ENCODE measurements at places on chromosomes 7 and 10. TPM values are rescaled to one million over a fixed set of nuclear protein-coding genes. Genes with fewer than 3 reads are reported as not detected.

NUTM2E gene
- not detected for total RNA-seq

NCF1 gene
- not detected for total RNA-seq

CNOT4 gene
- total RNA-seq, result 20.9 TPM

CBLL1 gene
- 31.1 TPM for total RNA-seq

CYP3A5 gene
- not detected for total RNA-seq

STOX1 gene
- 0.48 TPM for total RNA-seq

OR6V1 gene
- total RNA-seq, result not detected

CC2D2B gene
- 0.53 TPM for total RNA-seq

GPR146 gene
- total RNA-seq, result 11.7 TPM

CACNB2 gene
- total RNA-seq, result not detected

NEBL gene
- total RNA-seq, result 0.83 TPM

CCDC6 gene
- total RNA-seq, result 36.8 TPM

NFE2L3 gene
- 28.4 TPM for total RNA-seq

STK31 gene
- total RNA-seq, result 0.44 TPM

LGI1 gene
- total RNA-seq, result not detected

SLC18A3 gene
- total RNA-seq, result not detected

SPAM1 gene
- total RNA-seq, result not detected

FAM25G gene
- total RNA-seq, result not detected

OR9A2 gene
- not detected for total RNA-seq

STRA8 gene
- not detected for total RNA-seq

LIPF gene
- total RNA-seq, result not detected

TAS2R41 gene
- not detected for total RNA-seq

GHRHR gene
- not detected for total RNA-seq

DNAH11 gene
- total RNA-seq, result 0.69 TPM

MYL10 gene
- not detected for total RNA-seq

PSPH gene
- 24.2 TPM for total RNA-seq

TSPAN13 gene
- 42.2 TPM for total RNA-seq

MEOX2 gene
- total RNA-seq, result 47.8 TPM

ASAH2B gene
- total RNA-seq, result 6.5 TPM

SFRP5 gene
- not detected for total RNA-seq

AGAP5 gene
- 6.9 TPM for total RNA-seq

POLR2J2 gene
- total RNA-seq, result 21.3 TPM

AHR gene
- total RNA-seq, result 29.3 TPM

HOXA5 gene
- total RNA-seq, result 21.4 TPM

RTKN2 gene
- total RNA-seq, result 4.8 TPM

GLCCI1 gene
- 5.1 TPM for total RNA-seq

GATA3 gene
- total RNA-seq, result 30.9 TPM

RINT1 gene
- 23.4 TPM for total RNA-seq

SCART1 gene
- 1.1 TPM for total RNA-seq

STN1 gene
- total RNA-seq, result 15.3 TPM

MMRN2 gene
- total RNA-seq, result 169 TPM

CYP2E1 gene
- not detected for total RNA-seq

CALHM1 gene
- total RNA-seq, result not detected

GPR26 gene
- total RNA-seq, result not detected

ECHDC3 gene
- 3.7 TPM for total RNA-seq

FOXI2 gene
- not detected for total RNA-seq

AS3MT gene
- total RNA-seq, result not detected

AKR1C2 gene
- total RNA-seq, result 1.7 TPM

CH25H gene
- not detected for total RNA-seq

PHKG1 gene
- 1.00 TPM for total RNA-seq
